ENCODE measurements at places on chromosomes 2 and 18. TPM values are rescaled to one million over a fixed set of nuclear protein-coding genes. Genes with fewer than 3 reads are reported as not detected.

TFCP2L1 gene
- 4.6 TPM for total RNA-seq

CHST10 gene
- total RNA-seq, result not detected

ACADL gene
- 0.24 TPM for total RNA-seq

TUBA3D gene
- not detected for total RNA-seq

KDSR gene
- total RNA-seq, result 33.8 TPM

UGT1A4 gene
- total RNA-seq, result 73.6 TPM

TMEM131 gene
- 22.8 TPM for total RNA-seq

KCNS3 gene
- 28.8 TPM for total RNA-seq

LHCGR gene
- not detected for total RNA-seq

UGT1A5 gene
- total RNA-seq, result 91.2 TPM

MC4R gene
- total RNA-seq, result not detected

SLC30A3 gene
- total RNA-seq, result 2.3 TPM
